COLO829 (cell line): ENCODE measurements at places on chromosomes 1 and 21.
A peak's percentile ranks its signal among the peaks of the same experiment; 100 is the strongest.

- no peak for DNase-seq
These were observed 20.9 kb downstream of the UBIAD1 start for GRCh38 chr1:11293856-11294255.

GRCh38 chr1:219160967-219161366 lies 12.7 kb upstream of the LYPLAL1 start:
- no peak for DNase-seq

DNA sequence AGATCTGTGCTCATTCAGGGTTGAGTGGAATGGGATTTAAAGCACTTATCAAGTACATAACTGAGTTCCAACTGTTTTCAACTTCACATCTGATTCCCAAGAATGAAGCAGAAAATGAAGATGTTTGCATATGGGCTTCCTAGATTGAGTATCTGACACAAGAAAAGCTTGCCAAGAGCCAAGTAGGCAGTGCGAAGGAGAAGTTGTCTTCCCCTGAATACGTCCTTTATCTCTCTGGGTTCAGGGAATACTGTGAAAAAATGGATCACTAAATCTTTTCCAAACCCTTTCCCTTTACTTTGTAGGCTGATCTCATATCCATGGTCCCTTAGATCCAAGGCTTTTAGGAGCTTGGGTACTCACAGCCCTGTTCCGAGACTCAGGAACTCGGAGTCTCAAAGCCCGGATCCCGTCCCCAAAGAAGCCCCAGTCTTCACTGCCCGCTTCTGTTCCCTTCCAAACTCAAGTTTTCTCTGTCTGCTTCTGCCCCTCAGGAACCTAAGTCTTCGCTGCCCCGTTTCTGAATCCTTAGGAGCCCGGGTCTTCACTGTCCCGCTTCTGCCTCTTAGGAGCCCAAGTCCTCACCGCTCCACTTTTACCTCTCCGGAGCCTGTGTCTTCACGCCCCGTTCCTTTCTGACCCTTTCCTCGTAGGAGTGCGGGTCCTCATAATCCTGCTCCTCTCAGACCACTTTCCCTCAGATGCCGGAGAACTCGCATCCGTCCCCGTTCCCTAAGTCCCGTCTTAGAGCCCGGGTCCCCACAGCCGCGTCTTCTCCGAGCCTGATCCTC lies 616 bp downstream of the TAF12 start:
- DNase-seq, result peak; percentile 13

DNA sequence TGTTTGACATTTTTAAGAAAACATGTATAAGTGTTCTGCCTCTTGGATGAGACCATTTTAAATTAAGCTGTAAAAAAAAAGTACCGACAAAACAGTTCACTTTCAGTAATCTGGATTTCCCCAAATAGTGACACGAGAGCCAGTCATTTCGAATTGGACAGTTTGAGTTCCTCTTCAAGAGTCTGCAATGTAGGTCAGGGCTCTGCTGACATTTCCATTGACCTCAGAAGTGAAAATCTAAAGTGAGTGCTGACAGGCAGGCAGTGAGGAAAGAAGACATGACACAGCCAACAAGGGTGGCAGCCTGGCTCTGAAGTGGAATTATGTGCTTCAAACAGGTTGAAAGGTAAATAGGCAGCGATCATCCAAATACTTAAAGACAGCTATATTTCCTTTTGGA lies at the start of gene IL23R:
IL23R (plus strand) TSS at position 259 of the 400 bp plus-strand sequence. CDS start 1,667 bp downstream, outside the sequence.
- no peak for DNase-seq

DNA sequence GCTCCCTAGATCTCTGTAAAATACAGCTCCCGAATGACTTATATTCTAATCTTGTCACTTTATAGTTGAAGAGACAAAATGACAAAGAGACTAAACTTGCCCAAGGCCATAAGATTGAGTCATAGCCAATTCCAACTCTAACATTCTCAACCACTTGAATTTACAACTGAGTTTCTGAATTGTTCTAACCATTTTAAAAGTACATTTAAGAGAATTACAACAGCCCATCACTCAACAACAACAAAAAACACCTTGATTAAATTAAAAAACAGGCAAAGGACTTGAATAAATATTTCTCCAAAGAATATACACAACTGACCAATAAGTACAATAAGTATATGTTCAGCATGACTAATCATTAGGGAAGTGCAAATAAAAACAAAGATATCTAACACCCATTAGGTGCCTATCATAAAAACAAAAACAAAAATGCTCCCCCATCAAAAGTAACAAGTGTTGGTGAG lies 8.7 kb upstream of the ADCY10 start:
- DNase-seq, result no peak

DNA sequence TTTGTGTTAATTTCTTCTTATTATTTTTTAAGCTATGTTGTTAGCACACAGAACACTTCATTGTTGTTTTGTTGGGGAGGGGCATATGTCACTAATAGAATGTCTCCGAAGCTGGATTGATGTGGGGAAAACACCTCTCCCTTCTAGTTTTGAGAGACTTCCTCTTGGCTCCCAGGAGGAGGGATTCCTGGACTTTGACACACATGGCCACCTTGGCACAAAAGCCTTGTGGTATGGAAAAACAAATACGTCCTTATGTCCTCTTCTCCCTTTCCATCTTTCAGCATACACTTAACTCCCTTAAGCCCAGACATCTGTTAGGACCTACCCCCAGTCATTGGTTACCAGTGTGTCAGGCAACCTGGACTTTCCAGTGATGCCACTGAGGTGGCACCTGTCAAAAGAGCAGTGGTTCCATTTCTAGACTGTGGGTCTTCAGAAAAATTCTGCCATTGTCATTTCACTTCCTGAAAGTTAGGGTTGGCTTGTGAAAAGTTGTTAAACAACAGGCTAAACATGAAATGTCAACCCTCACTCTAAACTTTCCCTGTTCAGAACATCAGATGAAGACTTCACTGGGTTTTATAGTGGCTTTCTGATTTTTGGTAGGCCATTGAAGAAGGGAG lies 12.5 kb upstream of the ABCB10 start:
- no peak for DNase-seq

DNA sequence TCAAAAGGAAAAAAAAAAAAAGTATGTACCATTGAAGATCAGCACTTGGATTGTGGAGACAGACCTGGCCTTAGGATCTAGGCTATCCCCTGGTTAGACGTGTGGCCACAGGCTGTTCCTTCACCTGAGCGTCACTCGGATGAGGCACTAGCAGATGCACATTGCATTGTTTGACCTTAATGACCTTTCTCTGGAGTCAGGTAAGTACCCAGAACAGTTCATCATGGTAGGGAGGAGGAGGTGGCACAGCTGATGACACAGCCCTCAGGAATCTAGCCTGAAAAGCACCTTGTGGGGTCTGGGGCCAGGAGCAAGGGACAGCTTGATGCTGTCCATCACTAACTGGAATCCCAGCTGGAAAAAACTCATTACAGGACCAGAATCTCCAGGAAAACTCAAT lies 21.2 kb downstream of the NECAP2 start:
- DNase-seq, result no peak
